GM12878 (cell line): ENCODE measurements at places on chromosomes 5 and 9.

- DNase-seq, result no peak
These were observed 32.3 kb downstream of the ACOT12 start for GRCh38 chr5:81361600-81361999.

GRCh38 chr9:4923580-4924544, 61.2 kb upstream of the JAK2 start:
- no peak for DNase-seq

DNA sequence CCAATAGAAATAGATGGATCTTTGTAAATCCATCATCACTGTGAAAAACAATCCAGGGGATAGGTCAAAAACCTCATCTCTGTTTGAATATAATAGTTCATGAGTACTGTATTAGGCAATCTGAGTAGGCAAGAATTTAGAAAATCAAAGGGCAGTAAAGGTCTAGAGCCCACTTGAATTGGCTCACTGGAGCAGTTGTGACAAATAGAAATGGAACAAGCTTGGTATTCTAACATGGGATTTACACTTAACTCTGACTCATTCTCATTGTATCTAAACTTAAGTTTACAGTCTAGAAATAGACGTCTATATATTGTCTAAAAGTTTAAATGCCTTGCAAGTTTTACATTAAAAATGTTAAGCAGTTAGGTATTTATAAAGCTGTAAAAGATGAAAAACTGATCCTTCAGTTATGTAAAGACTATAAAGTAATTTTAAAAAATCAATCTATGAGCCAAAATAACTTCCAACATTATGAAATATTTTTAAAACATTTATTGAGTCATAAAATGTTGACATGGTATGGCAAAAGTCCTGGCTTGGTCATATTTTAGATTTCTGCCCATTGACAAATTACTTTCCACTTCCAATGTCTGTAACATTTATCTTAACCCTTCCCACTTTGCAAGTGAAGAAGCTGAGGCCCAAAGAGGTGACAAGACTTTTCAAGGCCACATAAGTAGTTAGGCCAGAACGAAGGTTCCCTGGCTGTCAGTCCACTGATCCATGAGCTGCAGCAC, 203.7 kb upstream of the NREP start:
- no peak for DNase-seq

GRCh38 chr5:163534492-163535094, 29.2 kb downstream of the MAT2B start:
- no peak for DNase-seq

GRCh38 chr9:121192959-121193640, 8.6 kb downstream of the RAB14 start:
- no peak for DNase-seq

DNA sequence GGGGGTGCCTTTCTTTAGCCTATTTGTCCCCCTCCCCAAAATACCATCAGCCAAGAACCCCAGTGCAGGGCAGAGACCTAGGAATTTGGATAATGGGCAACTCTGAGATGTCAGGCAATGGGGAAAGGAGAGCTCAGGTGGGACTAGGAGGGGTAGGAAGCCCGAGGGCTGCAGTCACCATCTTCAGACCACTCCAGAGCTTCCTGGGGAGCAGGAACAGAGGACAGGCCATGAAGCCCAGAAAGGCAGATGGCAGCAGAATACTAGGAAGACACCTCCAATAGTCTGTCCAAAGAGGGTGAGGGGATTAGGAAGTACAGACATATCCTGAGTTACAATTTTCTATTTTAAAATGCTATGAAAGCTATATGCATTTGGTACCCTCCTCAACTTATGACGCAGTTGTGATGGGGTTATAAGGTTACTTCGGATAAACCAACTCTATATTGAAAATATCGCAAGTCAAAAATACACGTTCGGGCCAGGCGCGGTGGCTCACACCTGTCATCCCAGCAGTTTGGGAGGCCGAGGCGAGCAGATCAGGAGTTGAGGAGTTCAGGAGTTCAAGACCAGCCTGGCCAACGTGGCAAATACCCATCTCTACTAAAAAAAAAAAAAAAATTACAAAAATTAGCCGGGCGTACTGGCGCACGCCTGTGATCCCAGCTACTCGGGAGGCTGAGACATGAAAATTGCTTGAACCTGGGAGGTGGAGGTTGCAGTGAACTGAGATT, 34.6 kb upstream of the IL17B start:
- DNase-seq, result no peak

- DNase-seq, result no peak
These were observed 43.0 kb downstream of the IL31RA start for GRCh38 chr5:55894135-55894534.

DNA sequence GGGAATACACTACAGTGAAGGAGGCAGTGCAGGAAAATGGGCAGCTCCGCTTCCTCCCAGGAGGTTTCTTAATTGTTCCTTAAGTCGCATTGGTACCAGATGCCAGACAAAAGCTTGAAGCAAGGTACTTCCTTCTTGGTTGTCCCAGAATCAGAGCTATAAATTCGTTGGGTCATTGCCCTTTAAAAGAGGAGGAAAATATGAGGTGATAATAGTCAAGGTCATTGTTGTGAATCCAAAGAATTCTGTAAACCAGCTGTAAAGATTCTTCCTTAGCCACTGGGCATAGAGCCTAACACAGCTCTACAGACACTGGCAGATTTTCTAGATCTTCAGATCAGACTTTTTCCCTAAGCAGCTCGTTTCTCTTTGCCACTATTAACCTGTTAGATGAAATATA, 444.1 kb upstream of the TLE4 start:
- DNase-seq, result no peak
